ENCODE measurements at places on chromosomes 13 and 19.

DNA sequence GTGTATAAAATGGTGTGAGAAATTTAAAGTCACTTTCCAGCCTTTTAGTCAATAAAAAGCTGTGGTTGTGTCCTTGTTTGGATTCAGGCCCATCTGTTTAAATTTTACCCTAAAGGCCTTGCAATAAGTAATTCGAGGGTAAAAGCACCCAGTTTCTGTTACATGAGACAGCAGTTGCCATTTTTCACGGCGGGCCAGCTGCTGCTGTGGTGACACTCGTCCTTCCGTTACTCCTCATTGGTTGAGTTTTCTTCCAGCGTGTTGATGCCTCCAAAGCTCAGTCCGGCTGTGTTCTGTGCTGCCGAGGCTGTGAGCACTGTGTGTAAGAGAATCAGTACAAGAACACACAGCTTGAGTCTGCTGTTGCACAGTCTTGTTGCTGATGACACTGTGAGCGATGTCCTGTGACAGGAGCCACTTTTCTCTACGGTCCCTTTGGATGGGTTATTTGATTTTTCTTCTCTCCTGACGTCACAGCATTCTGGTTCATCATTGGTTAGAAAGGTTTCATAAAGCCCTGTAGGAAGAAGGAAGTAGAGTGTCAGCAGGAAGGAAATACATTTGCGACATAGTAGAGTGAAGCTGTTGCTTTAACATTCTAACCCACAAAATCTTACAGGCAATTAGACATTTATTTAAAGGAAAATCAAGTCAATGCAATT, 602.5 kb upstream of the ARGLU1 start:
- DNase-seq: no peak

GRCh38 chr13:40399756-40400155, 266.7 kb downstream of the FOXO1 start:
- DNase-seq: no peak

DNA sequence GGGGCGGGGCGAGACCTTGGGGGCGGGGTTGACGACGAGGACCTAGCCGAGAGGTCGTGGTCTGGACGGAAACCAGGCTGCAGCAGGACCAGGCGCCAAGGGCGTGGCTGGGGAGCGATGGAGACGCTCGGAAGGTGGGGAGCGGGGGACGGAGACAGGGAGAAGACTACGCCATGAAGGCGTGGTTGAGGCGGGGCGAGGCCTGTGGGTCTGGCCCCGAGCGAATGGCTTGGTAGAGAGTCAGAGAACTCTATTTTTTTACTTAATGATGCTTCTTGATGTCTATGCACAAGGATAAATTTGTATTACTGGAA, 674 bp upstream of the FBXL12 start:
- DNase-seq: no peak

DNA sequence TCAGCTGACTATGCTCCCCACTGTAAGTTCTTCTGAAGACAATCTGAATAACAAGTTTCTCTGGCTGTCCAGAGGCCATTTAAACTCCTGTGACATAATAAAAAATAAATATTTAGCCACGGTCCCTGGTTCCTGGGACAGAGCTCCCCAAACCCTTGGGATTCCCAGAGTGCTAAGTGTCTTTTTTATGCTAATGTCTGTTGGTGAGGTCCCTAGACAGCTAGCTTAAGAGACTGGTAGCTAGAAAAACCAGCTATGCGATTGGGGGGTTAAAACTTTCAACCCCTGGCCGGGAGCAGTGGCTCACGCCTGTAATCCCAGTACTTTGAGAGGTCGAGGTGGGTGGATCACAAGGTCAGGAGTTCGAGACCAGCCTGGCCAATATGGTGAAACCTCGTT, 5.9 kb downstream of the EPSTI1 start:
- DNase-seq: no peak

DNA sequence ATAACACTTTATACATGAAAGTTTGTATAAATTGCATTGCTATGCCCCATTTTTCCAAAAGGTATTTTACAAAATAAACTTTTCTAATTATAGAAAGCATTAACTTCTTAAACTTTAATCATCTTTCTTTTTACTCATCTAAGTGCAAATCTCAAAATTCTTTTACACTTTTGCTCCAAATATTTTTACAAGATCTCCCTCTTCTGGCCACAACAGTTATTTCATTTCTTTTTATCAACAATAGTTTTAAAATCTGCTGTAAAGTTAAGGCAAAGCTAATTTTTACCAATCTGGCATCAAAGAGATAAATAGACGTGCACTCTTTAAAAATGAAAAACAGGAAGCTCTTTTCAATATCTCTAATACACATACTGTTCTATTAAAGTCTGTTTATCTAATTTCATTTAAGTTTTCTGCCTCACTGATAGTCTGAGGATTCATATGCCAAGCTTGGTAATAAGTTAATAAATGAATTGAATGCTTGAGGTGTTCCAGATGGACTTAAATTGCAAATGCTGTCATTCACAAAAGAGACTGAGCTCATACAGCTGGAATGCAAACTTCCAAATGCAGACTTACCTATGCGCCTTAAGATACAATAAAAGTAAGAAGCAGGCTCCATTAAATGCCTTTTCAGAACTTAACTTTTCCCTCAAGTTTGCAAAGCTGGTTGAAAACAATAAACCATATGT, 583.0 kb upstream of the ATXN8OS start:
- DNase-seq: no peak

- no peak for DNase-seq
These were observed at the start of gene FPR2 for GRCh38 chr19:51760697-51761356. Gene FPR2 (plus strand): TSS chr19:51761180. CDS start chr19:51768659, 7,479 bp downstream.

DNA sequence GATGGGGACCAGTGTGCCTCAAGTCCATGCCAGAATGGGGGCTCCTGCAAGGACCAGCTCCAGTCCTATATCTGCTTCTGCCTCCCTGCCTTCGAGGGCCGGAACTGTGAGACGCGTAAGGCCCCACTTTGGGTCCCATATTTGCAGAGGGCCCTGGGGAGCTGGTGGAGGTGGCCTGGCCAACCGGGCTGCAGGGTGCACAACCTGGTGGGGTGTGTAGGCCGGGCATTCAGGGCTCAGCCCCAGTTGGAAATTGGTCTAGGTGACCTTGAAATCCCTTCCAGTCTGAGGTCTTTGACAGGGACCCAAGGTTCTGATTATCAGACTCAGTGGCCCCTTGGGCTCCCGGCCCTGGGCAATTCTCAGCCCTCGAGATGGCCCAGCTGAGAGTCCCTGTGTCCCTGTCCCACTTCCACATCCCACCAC, 8.3 kb downstream of the F7 start:
- DNase-seq: no peak

- no peak for DNase-seq
These were observed 9.7 kb upstream of the STRN4 start for GRCh38 chr19:46755853-46756543.

GRCh38 chr13:113358653-113359190, 5.2 kb downstream of the GRTP1 start:
- DNase-seq: no peak

DNA sequence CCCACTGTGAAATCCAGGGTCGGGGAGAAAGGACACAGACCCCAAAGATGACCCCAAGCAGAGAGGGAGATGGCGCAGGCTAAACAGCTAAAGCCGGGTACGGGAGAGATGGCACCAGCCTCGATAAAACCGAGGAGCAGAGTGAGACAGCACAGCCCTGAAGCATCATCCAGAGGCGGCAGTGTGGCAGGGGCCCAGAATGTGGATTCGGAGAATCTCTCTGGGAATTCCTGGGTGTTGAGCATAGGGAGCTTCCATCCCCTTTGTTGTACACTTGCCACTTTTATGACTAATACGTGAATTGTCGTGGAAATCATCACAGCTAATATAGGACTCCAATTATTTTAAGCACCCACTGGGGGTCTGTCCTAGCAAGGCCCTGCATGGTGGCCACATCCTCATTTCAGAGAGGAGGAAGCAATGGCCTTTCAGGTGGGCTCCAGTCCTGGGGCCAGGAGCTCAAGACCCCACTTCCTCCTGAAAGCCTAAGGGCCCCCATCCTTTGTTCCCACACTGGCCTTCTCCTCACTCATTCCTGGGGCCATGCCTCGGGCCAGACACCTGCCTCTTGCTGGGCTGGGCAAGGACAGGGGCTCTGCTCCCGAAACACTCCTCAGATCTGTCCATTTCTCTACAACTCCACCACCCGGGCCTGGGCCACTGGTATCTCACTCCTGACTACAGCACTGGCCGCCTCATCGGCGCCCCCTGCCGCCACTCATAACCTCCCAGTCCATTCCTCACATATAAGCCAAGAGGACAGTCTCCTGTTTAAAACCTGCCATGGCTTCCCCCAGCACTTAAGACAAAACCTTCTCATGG, 29.3 kb upstream of the ATP1A3 start:
- DNase-seq: no peak

DNA sequence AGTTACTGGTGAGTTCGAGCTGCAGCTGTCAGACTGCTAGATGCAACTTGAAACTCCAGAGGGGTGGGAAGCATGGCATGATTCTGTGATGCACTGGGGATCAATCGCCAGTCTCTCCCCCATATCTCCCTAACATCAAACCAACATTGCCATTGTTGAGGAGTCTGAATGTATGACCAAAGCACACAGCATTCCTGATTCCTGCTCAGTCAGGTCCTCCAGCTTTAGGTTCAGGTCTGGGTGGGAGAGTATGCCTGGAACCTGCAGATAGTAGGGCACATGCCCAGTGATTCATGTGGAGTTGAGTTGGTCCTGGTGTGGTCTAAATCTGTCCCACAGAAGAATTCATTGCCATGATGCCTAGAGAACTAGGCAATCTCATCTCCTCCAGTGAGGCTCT, 269.1 kb downstream of the GPC5 start:
- no peak for DNase-seq

GRCh38 chr13:112807653-112808376, 118.0 kb downstream of the ATP11A start:
- DNase-seq: no peak

- no peak for DNase-seq
These were observed 5.7 kb upstream of the NFIC start for GRCh38 chr19:3360421-3361383.

DNA sequence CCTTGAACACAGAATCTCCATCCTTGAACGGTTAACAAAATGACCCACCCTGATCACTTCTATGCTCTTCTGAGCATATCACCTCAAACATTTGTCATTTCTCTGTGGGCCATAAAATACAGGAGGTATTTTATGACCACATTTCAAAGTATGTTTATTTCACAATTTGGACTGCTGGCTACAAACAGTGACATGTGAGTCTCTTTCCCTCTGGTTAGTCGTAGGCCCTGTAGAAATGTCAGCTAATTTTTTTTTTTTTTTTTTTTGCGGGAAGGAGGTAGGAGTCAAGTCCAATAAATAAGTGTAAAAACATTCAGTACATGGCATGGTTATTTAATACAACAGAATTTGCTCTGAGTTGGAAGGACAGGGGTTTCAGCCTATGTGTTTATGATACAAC, 70.7 kb downstream of the FOXO1 start:
- no peak for DNase-seq

DNA sequence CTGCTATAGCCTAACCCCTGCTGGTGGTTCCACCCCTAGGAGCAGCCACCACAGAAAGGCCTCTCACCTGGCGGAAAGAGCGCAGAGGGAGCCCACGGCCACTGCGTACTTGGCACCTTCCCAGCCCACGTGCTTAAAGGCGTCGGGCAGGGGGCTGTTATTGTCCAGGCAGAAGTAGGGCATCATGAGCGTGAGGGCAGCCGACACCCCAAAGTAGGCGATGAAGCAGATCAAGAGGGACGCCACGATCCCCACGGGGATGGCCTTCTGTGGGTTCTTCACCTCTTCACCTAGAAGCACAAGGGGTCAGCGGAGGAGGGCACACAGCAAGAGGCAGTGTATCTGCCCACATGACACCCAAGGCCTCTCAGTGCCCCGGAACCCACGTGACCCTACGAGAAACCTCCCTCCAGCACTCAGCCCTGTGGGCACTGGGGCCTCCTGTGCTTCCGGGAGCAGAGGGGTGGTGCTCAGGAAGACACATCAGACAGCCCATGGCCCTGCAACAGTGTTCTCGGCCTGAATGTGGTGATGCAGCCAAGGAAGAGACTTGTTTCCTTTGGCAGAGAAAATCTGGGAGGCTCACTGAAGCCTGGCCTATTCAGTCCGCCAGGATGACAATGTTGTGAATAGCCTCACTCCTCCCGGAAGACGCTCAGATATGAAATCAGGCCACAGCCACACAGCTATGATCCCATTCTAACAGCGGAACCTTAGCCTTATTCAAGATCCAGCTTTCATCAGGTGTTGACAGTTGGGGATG, 72.1 kb downstream of the SLC7A1 start:
- DNase-seq: no peak

- no peak for DNase-seq
These were observed 55.1 kb downstream of the RGCC start for GRCh38 chr13:41512441-41512840.

DNA sequence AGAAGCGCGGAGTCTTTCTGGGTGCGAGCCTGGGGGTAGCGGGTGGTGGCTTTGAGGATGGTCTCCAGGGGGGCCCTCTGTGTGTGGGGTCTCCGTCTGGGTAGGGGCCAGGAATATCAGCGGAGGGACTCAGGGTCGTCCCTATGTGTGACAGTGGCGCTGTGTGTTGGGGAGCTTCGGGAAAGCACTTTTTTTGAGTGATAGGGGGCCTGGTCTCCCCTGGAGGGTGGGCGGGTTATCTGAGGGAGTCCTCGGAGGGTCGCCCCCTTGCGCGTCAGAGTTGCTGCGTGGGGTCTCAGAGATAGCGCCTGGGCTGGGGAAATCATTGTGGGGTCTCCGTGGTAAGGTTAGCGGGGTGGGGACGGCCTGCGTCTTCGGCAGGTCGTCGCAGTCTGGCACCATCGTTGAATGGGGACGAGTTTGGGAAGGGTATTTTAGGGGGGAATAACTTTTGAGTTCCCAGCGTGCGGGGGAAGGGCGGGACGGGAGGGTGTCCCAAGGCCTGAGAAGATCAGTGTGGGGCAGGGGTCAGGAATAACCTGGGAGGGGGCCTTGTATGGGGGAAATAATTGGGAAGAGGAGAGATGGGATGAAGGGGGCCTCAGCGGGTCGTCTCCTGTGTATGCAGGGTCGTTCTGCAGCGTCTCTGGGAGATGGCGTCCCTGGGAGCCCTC, 857 bp downstream of the IER2 start:
- no peak for DNase-seq

DNA sequence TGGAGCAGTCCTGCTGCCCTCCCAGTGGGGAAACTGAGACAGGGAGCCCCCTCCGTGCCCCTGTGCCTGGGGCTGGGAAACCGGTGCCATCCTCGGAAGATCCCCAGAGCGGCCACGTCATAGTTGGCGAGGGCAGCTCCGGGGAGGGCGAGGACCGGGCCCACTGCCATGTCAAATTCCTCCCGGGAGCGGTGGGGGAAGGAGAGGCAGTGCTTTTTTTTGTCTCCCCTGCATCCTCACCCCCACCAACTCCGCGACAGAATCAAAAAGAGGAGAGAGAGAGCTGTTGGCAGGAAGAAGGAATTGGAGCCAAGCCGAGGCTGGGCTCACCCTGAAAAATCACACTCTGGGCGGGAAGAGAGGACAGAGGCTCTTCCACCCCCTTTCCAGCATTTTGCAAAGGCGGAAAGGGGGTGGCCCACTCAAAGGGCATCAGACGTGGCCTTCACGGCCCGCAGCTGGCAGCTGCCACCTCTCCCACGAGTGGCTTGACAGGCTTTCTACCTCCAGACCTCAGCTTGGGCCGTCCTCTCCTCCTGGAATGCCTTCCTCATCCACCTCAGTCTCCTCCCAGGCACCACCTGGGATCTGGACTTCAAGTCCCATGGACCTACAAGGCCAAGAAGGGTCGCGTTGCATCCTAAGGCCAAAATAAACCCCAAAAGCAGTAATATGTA, 19.6 kb upstream of the NFIC start:
- DNase-seq: no peak

GRCh38 chr19:47694466-47695273, 18.6 kb upstream of the EHD2 start:
- DNase-seq: no peak

- no peak for DNase-seq
These were observed 661 bp upstream of the MIR17HG start for GRCh38 chr13:91346850-91347201.

- DNase-seq: no peak
These were observed 4.1 kb downstream of the C19orf33 start for GRCh38 chr19:38308006-38308766.
